HFF-Myc (cell line): ENCODE measurements at places on chromosomes 3 and 15.

DNA sequence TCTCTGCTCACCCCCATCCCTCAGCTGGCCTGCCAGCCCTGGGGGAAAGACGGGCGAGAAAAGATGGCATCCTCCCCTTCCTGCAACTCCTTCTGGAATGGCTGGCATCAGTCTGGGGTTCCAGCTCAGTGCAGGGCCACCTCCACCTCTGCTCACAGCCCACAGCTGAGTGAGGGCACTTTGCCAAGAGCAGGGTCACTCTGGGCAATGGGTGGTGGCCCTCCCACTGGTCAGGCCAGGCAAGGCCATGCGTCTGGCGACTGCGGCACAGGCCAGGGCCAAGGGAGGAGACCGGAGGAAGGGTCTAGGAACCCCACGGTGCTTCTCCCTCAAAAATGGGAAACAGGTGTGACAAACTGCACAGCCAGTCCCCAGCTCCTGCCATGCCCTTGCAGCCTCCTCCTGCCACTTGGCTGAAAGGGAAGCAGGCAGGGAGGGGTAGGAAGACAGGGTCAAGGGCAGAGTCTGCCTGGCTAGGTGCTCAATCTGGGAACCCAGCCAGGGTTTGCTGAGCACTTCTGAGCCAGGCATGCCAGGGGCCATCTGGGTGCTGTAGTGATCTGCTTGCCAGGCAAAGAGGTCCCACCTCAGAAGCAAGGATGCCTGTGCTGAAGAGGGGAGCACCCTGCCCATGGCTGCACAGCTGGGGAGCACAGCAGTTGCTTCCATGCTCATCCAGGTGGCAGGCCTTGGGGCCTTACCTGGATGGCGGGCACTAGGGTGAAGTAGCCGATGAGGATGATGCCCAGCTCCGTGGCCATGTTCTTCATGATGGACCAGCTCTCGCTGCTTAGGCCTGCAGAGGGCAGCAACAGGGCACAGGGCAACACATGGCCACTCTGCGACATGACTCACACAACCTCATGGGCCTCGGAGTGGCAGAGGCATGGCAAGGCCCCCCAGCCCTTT is 41.2 kb downstream of the PTPN23 start:
- no peak for DNase-seq

GRCh38 chr3:173267716-173268115 is 126.7 kb upstream of the SPATA16 start:
- no peak for DNase-seq

GRCh38 chr3:170470063-170471016 is 51.7 kb downstream of the CLDN11 start:
- DNase-seq, result peak; percentile 67

- peak; percentile 84 for DNase-seq
Observed at GRCh38 chr3:72152551-72153476, 367.9 kb upstream of the PROK2 start.

DNA sequence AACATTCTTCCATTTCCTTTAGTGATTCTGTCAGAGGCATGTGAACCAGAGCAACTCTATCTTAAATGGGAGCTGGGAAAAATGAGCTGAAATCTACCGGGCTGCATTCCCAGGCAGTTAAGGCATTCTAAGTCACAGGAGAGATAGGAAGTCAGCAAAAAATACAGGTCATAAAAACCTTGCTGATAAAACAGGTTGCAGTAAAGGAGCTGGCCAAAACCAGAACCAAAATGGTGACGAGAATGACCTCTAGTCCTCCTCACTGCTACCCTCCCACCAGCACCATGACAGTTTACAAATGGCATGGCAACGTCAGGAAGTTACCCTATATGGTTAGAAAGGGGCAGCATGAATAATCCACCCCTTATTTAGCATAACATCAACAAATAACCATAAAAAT is 66.4 kb downstream of the B3GALNT1 start:
- no peak for DNase-seq

DNA sequence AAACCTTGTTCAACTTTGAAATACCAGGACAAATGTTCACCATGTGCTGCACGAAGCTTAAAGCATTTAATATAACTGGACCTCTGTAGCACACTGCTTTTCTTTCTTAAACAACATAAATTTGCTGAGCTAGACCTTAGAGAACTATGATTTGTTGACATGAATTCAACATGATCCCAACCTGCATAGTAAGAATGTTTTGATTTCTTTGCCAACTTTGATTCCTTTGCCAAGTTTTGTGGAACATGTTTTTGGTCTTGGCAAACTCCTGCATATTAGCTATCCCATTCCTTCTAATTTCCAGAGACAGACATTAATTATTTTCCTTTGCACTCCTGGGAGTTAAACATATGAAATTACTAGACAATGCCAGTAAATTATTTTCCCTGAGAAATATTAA is 197.2 kb upstream of the RBMS3 start:
- DNase-seq, result no peak

DNA sequence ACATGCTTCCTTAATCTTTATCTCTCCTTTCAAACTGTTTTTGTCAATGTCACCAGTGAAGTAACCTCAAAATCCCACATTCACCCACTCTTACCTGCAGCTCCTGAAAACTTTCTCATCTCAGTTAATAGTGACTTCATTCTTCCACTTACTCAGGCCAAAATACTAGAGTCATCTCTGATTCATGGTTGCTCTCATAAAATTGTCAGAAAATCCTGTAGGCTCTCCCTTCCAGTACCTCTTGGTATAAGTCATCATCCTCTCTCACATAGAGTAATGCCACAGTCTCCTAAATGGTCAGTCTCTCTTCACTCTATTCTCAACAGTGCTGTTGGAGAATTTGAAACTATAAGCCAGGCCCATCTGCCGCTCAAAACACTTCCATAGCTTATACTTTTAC is 34.9 kb upstream of the POU1F1 start:
- DNase-seq, result no peak

GRCh38 chr15:40427188-40427587 is 13.6 kb upstream of the BAHD1 start:
- no peak for DNase-seq

- DNase-seq, result no peak
Observed at GRCh38 chr3:54660714-54661132, 267.1 kb downstream of the LRTM1 start.

DNA sequence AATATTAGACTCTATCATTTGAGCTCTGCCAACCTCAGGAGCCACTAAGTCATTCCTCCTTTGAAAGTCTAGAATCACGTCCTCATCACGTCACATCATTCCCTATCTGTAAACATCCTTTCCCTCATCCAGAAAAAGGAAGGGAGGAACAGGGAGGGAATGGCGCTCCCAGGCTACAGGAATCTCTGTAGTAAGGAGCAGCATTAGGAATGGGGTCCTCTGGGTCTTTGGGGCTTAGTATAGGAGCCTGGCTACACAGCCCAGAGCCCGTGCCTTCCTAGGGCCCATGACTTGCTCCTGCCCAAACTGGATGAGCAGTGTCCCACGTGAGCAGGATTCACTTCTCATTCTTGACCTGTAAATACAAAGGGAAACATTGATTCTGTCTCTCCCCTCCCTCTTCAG is 1.6 kb downstream of the TAGLN3 start:
- no peak for DNase-seq

DNA sequence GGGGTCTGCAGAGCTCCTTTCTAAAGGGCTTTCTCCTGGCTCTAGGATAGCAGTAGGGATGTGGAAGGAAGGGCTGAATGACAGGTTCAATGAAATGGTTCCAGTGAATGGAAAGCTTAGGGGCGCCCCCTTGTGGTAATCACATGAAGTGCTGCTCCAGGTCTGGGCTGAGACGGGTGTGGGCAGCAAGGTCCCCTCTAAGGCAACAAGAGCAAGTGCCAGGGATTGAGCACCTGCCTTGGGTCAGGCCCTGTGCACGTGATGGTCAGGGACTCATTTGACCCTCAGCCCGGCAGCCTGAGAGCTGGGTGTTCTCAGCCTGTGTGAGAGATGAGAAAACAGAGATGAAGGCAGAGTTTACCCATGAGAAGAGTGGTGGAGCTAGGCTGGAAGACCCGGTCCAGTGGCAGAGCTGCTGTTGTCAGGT is 12.1 kb upstream of the CX3CR1 start:
- peak; percentile 19 for DNase-seq

DNA sequence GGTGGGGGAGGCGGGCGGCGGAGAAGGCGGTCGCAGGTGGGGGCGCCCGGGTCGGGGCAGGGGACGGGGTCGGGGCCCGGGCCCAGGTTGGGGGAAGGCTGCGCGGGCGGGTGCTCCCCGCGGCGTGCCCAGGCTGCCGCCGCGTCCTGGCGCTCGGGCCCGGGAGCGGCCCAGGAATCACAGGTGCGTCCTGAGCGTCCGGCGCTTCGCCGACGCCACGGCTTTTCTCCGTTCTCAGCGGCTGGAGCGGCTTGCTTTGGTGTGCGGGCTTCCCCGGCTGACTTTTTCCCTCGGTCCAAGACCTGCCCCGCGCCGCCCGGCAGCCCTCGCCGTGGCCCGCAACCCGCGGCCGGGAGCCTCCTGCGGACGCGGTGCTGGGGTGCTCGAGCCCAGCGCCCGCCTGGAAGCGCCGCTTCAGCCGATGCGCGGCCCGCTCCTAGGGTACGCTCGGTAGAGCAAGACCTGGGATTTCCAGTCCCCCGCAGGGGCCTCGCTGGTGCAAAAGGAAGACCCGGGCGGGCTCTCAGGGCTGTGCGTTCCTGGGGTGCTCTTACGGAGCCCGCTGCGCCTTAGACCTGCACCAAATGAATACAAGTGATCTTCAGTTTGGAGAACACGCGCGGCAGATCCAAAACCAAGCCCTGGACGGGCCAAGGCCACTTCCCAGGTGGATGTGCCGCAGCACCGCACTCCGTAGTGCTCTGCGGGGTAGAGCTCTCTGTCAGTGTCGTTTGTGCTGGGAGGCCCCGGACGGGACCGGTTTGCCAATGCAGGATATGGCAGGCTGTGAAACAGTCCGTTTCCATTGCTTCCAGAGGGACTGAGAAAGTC is 639 bp downstream of the NIPA1 start:
- no peak for DNase-seq

- DNase-seq, result no peak
Observed at GRCh38 chr15:32105258-32106241, 75.2 kb downstream of the CHRNA7 start.

- DNase-seq, result no peak
Observed at GRCh38 chr3:143650827-143651226, 197.4 kb downstream of the SLC9A9 start.

DNA sequence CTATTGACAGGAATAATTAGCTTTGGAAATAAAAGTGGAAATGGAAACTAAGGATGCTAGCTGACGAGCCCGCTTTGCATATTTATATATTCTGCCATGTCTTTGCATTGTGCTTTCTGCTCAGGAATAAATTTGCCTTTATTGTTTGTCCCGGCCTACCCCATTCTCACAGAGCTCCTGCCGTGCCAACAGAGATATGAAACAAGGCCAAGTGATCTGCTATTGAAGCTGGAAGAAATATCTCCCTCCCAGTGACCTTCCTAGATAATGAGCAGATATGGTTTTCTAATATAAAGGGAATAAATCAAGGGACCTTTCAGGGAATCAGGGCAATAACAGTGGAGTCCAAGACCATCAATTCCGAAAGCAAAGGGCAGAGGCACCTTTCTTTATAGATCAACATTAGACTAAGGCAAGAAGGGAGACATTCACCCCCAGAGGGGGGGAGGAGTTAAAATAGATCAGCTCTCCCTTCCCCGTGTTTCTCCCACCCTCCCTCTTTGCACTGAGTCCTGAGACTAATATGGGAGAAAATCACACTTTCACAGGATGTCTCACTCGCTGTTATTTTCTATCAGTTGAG is 664.6 kb downstream of the AGBL1 start:
- DNase-seq, result no peak

DNA sequence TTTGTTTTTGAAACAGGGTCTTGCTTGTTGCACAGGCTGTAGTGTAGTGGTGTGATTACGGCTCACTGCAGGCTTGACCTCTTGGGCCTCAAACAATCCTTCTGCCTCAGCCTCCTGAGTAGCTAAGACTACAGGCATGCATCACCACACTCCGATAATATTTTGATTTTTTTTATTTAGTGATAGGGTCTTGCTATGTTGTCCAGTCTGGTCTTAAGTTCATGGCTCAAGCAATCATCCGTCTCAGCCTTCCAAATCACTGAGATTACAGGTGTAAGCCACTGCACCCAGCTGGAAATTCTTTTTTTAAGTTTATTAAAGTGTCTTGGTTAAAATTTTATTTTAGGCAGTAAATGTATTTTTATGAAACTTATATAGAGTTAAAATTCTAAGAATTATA is 32.2 kb upstream of the RAP2B start:
- no peak for DNase-seq

- DNase-seq, result no peak
Observed at GRCh38 chr3:189903562-189904250, 217.0 kb downstream of the P3H2 start.

GRCh38 chr3:13866041-13866965 is 13.6 kb downstream of the WNT7A start:
- no peak for DNase-seq
